ENCODE measurements at places on chromosomes 7 and 10.

GRCh38 chr7:38105874-38106483, 72.1 kb upstream of the STARD3NL start:
- peak; percentile 3 for DNase-seq

- no peak for DNase-seq
These were observed 8.8 kb downstream of the CCDC136 start for GRCh38 chr7:128800567-128800966.

- DNase-seq: no peak
These were observed 4.2 kb downstream of the LRRC27 start for GRCh38 chr10:132336064-132336746.

DNA sequence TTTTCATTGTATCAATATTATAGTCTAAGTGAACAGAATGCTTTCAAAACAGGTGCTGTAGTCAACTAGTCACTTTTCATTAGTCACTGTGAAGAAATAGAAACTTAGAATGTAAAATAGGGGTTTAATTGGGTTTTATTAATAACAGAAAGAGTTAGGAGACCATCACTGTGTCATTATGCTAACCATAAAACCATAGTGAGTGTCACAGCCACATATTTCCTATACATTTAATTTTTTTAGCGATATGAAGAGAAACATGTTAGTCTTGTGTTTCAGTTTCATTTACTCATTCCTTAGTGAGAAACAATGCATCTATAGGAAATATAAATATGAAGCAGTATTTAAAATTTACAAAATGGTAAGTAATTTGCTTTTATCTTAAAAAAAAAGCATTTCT, 22.2 kb downstream of the SPAG6 start:
- no peak for DNase-seq

DNA sequence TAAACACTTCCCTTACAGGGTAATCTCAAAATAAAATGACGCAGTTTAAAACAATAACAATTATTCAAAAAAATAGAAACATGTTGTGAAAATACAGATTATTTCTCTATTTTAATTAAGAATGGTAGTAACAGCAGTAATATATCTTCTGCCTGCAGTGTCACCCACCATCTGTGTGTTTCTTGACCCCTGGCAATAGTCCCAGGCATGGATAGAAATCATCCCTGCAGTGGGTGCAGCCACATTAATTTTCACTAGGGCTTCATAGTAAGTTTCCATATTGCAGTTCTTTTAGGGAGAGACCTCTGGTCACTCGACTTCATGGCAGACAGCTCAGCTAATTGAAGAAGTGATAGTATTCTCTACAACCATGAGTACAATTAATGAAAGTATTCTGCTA, 470.1 kb upstream of the TEX47 start:
- no peak for DNase-seq

DNA sequence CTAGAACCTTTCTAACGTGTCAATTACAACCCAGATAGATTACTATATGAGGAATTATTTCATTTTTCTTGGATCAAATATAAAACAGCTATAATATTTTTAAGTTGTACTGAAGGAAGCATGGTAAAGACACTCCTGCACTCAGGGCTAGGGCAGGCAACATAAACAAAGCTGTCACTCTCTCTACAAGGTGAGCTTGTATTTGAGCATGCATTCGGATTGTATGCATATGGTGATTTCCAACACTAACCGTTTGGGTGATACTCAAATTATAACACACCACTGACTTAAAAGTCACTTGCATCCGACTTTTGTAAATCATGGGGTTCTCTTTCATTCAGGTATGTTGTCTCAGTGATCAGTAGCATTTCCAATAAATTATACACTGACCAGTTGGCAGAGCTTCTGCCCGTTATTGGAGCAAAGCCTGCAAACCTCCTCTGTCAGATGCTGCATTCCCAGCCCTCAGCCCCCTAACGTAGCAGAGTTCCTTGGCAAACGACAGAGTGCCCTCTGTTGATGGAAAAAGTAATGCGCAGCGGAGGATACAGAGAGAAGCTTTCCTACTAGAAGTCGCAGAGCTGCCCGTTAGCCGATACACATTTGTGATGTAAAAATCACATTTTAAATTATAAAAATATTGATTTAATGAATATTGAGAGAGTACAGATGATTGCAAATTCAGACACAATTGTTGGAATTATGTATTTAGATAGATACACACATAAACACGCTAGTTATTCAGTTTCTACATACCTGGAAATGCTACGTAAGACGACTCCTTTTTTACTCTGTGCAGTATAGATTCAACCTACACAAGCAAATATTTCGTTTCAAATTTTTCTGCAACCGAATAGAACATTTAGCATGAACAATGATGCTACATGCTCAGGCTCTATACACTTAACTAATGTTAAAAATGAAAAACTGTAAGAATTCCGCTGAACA, 173.9 kb upstream of the SP4 start:
- DNase-seq: peak; percentile 40

DNA sequence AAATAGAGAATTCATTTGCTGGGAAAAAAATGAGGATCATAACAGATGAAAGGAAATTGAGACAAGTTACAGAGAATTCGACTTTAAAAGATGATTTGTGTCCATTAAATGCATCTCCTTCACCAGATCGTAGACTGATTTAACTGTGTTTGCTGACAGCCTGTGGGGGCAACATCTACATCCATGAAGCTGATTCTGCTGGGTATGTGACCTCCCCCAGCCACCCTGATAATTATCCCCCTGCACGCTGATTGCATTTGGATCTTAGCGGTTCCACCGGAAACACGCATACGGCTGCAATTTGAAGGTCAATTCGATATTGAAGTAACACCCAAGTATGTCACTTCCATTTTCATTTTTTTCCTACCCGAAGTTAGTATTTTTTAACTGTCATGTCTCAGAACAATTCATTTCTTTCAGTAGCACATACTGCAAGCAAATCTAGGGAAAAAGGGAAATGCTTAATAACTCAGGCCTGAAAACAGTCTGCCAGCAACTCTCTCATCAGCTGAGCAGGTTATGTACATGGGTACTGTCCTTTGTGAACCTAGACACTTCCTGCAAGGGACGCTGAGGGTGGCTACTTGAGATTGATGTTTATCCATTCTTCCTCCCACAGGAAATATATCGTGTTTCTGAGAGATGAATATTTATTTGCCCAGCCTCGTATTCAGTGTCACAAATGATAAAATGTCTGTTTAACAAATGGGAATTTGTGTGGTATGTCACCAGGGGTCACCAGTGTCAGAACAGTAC, 134.9 kb downstream of the ZNF22 start:
- no peak for DNase-seq

- DNase-seq: no peak
These were observed 22.3 kb downstream of the HYAL4 start for GRCh38 chr7:123867225-123867624.
